ENCODE measurements at places on chromosomes 11 and 22. TPM values are rescaled to one million over a fixed set of nuclear protein-coding genes. Genes with fewer than 3 reads are reported as not detected.

Gene MFNG
- 125 TPM for total RNA-seq

Gene SCN4B
- total RNA-seq: 0.13 TPM

Gene CDHR5
- not detected for total RNA-seq

Gene PTH
- total RNA-seq: not detected

Gene SCGB1C1
- total RNA-seq: not detected

Gene RTN4RL2
- total RNA-seq: 0.27 TPM

Gene OR8I2
- not detected for total RNA-seq

Gene B3GAT1
- 0.07 TPM for total RNA-seq

Gene ACR
- total RNA-seq: 0.80 TPM

Gene MMP13
- not detected for total RNA-seq

Gene TUBA8
- total RNA-seq: 9.5 TPM

Gene CSKMT
- 7.7 TPM for total RNA-seq

Gene SMC1B
- total RNA-seq: not detected

Gene NDUFS8
- 56.9 TPM for total RNA-seq

Gene MIOX
- not detected for total RNA-seq

All from thoracic aorta endothelial cell (primary cell).